ENCODE measurements at places on chromosomes 4 and X. TPM values are rescaled to one million over a fixed set of nuclear protein-coding genes. Genes with fewer than 3 reads are reported as not detected.

Gene IL13RA2
- 1.8 TPM for polyA plus RNA-seq

GRCh38 chr4:181819946-181820345 lies 423.3 kb upstream of the TENM3 start:
- no peak for DNase-seq

DNA sequence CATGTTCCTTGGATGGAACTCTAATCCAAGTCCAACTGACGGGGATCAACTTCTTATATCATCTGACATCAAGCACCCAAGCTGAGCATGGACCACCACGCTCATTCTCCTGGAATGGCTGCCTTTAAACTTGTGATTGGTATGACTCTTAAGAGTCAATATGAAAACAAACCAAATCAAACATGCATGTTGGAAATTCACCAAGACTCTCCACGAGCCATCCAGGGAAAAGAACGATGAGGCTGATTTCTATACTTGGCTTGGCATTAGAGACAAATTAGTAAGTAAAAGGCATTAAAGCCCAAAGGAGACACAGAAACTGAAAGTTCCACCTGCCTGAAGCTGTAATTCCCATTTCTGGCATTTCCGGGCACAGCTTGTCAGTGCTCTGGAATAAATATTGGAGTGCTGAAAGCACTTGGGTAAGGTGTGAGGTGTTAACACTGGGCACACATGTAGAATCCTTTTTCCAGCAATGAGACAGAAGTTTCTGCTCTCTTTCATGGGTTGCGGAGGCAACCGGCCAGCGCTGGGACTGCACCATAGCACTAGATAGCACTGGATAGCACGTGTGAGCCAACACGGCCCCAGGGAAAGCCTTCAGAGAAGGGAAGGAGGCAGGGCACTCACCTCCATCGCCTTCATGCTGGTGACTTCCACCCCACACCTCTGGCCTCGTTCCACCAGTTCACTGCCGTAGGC lies 42.1 kb upstream of the CENPU start:
- DNase-seq: no peak

DNA sequence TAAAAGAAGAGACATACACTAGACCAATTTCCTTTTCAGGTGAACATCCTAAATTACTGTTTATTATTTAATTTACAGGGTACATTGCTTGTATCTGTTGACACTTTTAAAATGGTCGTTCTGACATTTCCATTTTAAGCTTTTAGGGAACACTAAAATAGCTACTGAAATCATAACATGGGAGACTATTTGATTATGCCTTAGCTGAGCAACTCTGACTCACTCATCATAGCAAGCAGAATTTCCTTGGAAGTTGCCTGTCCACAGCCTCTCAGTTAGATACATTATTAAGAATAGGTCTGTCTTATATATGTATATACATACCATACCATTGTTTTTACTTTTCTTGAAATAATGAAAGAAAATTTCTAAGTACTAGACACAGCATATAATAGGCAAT lies 22.0 kb downstream of the GUCY1B1 start:
- no peak for DNase-seq

DNA sequence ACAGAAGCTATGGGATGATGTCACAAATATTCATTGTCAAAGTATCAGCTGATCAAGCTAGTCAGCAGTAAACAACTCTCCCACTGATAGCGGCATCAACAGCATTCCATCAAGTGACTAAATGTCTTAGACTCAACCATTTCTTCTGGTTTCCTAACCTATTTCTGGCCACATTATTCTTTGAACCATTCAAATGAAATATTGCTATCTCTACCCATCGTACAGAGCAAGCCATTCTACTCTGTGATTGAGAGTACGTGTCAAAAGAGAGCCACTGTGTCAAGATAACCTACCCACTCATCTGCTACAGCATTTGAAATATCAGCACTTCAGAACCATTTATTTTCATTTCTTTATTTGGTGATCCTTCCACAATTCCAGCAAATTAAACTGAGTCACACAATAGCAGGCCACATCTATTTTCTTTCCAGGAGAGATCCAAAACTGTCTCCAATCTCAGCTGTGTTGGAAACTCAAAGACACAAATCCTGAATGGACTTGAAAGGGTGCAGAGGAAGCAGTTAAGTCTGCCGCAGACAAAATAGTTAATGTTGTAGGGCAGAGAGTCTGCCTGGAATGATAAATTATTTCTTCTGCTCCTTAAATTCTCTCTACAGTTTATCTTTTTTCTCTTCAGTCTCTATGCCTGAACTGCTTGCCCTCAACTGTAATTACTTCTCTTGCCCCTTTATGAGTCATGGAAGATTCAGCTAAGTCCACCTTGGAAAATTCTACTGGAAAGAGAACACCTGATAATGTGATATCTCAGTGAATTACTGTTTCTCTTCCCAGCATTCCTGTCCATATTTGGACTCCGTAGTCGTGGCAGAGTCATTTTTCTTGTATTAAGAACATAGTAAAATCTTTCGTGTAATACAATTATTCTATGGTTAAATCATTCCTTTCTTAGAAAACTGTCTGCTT lies 364.8 kb downstream of the PDGFC start:
- no peak for DNase-seq

GRCh38 chr4:87014284-87014782 lies 79.5 kb downstream of the AFF1 start:
- no peak for DNase-seq

DNA sequence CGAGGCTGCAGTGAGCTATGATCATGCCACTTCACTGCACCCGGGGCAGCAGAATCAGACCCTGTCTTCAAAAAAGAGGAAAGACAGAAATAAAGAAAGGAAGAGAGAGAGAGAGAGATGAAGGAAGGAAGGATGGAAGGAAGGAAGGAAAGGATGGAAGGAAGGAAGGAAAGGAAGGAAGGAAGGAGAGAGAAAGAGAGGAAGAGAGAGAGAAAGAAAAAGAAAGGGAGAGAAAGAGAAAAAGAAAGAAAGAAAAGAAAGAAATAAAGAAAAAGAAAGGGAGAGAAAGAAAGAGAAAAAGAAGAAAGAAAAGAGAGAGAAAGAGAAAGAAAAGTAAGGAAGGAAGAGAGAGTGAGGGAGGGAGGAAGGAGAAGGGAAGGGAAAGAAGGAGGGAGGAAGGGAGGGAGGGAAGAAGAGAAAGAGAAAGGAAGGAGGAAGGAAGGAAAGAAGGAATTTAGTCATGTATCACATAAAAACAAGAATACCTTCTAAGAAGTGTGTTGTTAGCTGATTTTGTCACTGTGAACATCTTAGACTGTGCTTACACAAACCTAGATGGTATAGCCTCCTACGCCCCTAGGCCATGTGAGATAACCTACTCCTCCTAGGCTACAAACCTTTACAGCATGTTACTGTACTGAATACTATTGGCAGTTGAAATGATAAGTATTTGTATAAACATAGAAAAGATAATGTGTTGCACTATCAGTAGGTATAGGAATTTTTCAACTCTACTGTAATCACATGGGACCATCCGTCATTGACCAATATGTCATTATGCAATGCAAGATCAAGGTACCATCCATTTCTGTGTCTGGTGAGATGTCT lies 17.4 kb upstream of the AFF1 start:
- DNase-seq: no peak

Data from renal cortex interstitium (tissue), 15 donors.